ENCODE measurements at places on chromosomes 16 and 17.

DNA sequence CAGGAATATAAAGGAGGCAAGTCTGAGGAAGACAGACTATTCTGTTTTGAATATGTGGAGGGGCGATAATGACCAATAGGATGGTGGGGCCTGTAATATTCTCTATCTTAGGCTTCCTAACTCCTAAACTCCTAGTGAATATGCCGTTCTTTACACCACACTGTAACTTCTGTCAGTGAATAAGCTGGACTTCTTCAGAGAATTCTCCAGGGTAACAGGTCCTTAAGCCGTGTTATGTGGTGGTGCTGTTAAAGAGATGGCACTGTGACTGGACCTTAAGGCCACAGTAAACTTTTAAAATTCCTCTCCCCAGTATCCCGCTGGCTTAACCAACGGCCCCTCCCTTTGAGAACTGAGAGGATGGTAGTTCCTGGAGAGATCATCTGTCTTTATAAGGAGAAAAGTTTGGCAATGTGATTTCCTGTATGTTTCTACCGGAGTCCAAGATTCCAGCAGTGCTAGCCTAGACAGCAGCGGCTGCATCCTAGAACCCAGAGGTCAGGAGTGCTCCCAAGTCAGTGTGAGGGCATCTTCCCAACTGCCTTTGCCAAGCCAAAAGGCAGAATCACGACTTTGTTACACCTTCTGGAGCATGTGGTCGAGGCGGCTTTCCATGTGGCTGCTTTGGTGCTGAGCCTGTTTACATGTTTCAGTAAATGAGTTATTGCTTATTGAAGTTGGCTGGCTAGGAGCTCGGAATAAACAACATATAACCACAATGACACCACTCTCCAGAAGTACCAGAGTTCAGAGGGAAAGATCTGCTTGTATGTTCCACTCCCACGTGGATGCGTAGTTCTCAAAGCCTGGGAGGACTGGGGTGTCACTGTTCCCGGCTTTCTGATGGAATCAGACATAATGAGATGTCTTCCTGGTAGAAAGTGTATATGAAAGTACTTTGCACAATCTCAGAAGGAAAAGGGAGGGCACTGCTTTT, 41.0 kb downstream of the TUBD1 start:
- DNase-seq, result no peak

- DNase-seq, result no peak
Observed at GRCh38 chr16:70724146-70725023, 38.5 kb upstream of the MTSS2 start.

- peak; percentile 59 for DNase-seq
Observed at GRCh38 chr16:52191531-52192134, 355.3 kb downstream of the TOX3 start.

GRCh38 chr16:87070657-87071056, 246.5 kb downstream of the C16orf95 start:
- DNase-seq, result no peak

DNA sequence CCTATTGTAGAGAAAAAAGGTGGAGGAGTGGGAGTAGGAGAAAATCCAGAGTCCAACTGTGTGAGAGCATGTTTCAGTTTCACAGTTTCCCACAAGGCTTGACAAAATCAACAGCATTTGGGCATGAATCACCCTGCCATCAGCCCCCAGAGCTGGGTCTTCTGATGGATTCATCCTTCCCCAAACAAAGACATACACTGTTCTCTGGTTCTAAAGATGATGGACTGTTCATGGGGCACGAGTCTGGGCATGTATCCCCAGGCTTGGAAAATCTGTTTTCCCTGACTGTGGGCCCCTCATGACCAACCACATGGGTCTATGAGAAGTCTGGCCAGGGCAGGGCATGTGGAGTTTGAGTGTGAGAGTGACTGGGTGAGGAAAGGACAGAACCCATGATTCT, 210.4 kb upstream of the IRX5 start:
- DNase-seq, result no peak

DNA sequence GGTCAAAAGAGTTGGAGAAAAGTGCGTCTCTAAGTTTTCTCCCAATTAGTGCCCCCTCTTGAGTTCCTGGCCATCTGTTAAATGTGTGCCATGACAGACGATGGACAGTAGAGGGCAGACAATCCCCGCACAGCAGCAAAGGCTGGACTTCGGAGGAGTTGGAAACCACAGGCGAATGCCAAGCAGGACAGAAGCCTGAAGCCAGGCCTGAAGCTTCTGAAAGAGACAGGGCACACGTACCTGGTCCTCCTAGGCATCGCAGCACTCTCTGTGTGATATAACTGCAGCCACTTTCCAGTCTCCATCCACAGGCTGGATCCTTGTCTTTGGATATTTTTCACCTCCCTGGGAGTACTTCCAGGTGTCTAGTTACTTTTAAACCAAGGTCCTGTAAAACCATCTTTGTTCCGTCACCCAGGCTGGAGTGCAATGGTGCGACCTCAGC, 14.5 kb downstream of the C17orf100 start:
- peak; percentile 81 for DNase-seq

- no peak for DNase-seq
Observed at GRCh38 chr17:41494524-41494923, 4.8 kb upstream of the KRT36 start.

- DNase-seq, result no peak
Observed at GRCh38 chr16:29745853-29746345, at the start of gene C16orf54. TSS of gene C16orf54 (minus strand) at chr16:29745990. CDS start at chr16:29744951, 1,039 bp downstream.

- no peak for DNase-seq
Observed at GRCh38 chr17:15031975-15032374, 233.2 kb downstream of the PMP22 start.

DNA sequence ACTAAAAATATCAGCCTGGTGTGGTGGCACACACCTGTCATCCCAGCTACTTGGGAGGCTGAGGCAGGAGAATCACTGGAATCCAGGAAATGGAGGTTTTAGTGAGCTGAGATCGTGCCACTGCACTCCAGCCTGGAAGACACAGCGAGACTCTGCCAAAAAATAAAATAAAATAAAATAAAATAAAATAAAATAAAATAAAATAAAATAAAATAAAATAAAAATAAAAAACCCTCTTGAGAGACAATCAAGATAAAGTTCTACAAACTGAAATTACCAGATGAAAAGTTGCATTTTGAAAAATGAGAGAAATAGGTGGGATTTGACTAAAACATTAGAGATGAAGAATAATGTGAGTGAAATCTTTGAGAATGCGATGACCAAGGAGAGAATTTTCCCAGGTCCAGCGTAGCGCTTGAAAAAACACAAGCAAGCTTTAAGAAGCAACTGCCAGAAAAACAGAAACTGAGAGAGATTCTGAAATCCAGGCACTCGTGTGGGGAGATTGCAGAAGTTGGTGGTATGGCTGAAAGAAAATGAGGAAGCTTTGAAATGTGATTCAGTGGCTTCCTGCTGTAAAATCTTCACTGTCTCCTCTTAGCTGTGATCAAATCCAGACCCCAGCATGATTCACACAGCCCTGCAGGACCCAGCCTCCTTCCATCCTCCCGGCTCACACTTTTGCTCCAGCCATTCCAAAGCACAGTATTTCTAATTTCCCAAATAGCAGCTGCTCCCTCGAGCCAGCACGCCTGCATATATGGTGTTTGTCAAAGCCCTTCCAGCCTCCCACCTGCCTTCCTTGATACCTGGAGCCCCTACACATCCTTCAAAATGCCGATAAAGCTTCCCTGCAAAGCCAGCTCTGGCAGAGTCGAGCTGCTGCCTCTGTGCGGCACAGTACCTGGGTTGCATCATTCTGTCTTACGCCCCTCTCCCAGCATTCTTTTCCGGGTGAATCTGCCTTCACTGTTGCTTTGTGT, 8.2 kb upstream of the CD300E start:
- no peak for DNase-seq

DNA sequence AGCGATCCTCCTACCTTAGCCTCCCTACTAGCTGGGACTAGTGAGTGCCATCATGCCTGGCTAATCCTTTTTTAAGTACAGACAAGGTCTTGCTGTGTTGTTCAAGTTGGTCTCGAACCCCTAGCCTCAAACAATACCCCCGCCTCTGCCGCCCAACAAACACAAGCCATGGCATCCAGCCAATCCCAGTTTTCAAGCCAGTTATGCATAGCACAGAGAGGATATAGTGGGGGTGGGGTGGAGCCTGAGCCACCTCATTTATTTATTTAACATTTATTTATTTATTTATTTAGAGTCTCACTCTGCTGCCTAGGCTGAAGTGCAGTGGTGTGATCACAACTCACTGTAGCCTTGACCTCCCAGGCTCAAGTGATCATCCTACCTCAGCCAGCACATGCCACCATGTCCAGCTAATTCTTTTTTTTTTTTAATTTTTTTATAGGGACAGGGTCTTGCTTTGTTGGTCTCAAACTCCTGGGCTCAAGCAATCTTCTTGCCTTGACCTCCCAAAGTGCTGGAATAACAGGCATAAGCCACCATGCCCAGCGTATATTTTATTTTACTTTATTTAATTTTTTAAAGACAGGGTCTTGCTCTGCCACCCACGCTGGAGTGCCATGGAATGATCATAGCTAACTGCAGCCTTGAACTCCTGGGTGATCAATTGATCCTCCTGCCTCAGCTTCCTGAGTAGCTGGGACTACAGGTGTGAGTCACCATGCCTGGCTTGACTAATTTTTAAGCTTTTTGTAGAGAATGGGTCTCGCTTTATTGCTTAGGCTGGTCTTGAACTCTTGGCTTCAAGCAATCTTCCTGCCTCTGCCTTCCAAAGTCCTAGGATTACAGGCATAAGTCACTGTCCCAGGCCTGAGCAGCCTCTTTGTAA, 26.2 kb upstream of the KLHL11 start:
- DNase-seq, result no peak

GRCh38 chr17:69518951-69519350, 104.5 kb downstream of the MAP2K6 start:
- no peak for DNase-seq

DNA sequence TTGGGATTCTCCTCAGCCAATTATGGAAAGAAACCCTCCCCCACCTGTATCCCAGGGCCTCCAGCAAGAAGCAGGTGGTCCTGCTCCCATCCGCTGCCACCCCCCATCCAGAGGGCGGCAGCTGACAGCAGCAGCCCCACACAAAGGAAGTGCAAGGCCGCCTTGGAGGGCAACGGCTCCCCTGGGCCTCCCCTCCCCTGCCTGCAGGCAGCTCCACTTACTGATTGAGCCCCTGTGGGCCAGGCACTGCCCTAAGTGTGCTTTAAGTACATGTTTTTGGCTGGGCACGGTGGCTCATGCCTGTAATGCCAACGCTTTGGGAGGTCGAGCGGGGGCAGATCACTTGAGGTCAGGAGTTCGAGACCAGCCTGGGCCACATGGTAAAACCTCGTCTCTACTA, 257.6 kb downstream of the PARN start:
- DNase-seq, result no peak

- no peak for DNase-seq
Observed at GRCh38 chr16:19710991-19711545, 7.0 kb downstream of the KNOP1 start.

DNA sequence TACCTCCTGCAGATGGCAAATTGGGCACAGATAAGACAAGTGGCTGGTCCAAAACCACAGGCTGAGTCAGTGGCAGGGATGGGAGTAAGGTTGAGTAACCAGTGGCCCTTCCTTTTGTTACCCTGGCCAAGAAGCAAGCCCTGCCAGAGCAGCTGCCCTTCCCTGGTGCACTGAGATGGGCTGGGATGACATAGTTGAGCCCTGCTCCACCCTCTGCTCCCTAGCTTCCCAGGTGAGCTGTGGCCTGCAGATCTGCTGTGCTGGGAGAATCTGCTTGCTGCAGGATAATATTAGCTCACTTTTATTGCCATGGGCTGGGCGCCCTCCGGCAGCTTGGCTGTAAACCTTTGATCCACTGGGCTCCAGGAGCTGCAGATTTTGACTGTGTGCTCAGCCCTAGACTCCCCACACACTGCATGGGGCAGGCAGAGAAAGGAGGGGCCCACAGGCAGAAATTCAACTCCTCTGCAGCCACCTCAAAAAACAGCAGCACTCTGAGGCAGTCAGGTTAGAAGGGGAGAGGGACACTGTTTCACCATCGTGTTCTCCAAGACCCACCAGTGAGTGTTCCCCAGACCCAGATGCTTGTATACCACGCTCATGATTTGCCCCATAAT, 101.8 kb downstream of the CBLN1 start:
- DNase-seq, result no peak

Measured in dorsolateral prefrontal cortex (tissue), 122 donors.